Right renal pelvis (tissue), 4 donors: ENCODE measurements at places on chromosomes 7 and 10.

DNA sequence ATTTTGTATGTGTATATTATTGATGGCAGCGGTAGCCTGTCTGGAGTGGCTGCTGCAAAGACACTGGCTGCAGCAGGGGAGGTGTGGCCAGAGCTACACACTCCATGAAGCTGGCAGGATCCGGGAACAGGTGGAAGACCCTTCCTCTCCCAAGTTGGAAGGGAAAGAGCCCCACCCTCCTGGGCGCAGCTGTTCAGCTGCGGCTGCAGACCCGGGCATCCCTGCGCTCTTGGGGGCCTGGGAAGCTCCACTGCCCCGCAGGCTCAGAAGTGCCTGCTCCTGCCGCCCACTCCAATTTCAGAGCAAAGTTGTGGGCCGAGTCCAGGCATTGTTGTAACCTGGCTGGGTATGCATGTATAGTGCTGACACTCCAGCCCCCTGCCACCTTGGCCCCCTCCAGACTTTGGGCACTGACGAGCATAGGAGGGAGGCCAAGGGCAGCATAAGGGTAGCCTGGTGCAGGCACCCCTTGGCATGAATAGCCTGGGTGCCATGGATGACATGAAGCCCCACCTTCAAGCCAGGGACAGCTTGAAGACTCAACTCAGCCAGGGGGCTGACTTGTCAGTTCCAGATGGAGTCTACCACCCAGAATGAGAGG lies 90.7 kb upstream of the TMEM168 start:
- no peak for DNase-seq

DNA sequence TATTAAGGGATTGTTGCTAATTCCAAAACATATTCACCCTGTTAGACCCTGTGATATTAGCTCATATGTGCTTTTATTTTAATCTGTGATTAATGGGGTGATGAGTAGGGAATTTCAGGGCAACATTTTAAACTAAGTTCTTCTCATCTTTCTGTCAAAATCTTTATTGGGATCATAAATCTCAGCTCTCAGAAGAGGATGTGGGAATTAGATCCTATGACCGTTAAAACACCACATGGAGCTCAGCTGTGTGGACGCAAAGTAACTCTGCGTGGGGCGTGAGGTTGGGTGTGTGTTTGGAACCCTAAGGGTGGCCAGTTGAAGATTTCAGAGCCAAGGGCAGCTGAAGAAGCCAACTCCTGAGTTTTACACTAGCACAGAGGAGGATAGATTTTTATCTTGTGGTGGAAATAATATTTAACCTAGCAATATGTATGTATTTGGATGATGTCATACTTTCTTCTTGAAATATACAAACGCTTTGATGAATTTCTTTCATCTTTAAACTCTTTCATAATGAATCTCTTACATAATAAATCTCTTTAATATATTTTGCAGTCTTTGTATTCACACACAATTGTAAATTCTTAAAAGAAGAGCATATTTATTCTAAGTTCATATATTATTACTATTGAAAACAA lies 64.4 kb downstream of the EPDR1 start:
- peak; percentile 20 for DNase-seq

DNA sequence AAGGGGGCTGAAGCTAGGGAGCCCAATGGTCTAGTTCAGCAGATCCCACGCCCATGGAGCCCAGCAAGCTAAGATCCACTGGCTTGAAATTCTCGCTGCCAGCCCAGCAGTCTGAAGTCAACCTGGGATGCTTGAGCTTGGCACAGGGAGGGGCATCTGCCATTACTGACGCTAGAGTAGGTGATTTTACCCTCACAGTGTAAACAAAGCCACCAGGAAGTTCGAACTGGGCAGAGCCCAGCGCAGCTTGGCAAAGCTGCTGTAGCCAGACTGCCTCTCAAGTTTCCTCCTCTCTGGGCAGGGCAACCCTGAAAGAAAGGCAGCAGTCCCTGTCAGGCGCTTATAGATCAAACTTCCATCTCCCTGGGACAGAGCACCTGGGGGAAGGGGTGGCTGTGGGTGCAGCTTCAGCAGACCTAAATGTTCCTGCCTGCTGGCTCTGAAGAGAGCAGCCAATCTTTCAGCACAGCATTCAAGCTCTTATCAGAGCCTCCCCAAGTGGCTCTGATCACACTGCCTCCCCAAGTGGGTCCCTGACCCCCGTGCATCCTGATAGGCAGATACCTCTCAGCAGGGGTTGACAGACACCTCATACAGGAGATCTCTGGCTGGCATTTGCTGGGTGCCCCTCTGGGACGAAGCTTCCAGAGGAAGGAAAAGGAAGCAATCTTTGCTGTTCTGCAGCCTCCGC lies 167.8 kb downstream of the CCDC71L start:
- DNase-seq = no peak

DNA sequence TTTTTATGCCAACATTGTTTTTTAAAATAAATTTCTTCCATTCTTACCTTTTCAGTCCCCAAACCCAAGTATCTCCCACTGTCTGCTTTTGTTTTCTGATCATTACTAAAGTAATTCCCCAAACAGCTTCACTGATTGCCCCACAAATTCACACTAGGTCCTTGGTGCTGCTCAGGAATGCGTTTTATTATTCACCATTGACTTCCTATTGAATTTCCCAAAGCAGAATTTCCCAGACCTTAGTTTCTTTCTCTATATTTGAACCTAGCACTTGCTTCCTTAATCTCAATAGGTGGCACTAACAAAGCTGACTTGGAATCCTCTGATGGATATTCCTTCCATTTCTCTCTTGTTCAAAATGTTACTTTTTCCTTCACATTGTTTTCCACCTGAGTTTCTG lies 52.2 kb downstream of the FZD1 start:
- DNase-seq = no peak
